Activated T-helper 1 cell treated with anti-CD3 and anti-CD28 coated beads, Interleukin-2, amount 50 U/mL, for 16 hours (primary cell): ENCODE measurements at places on chromosomes 4 and X.

DNA sequence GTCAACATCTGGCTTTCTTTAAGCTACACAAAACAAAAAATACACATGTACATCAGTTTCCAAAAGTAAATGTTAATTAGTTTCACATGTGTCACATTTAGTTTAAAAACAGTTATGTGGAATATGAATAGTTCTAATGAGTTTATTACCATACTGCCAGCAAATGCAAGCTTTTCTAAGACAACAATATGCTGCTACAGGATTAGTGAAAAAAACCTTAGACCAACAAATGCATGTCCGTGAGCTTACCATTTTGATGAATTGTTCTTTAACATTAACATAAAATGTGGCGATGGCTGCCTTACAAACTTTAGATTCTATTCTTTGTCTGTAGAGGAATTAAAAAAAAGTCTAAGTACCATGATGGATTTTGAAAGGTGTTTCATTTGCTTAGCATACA is 31.8 kb downstream of the CENPU start:
- no peak for DNase-seq

DNA sequence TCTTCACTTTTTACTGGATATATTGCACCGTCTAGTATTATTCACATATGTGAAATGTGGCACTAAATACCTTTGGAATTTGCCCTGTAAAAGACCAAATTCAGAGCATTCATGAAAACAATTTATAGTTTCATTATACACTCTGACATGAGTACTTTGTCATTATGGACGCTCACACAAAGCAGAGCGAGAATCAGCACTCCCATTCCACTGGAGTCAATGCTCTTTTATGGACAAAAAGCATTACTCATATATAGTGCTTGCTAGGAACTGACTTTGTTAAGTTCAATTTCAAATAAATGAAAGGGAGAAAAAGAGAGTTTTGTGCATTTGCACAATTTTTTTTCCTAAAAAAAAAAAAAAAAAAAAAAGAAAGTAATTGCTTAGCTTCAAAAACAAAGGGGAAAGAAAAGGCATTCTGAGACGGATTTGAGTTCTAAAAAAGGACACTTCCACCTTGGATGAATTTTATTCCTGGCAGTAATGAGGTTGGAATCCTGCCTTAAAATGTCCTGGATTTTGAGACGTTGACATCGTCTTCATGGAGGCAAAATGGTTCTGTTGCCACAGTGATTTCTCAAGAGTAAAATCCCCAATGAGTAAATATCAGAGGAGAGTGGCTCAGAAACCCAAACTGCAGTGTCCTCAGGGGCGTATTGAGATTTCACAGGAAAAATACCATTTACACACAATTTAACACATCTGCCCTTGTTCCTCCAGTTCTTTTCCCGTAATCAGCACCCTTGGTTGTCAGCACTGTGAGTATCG is 34.8 kb downstream of the CCDC149 start:
- DNase-seq, result no peak

- DNase-seq, result no peak
Measured at GRCh38 chrX:129744861-129745321, 6.1 kb downstream of the XPNPEP2 start.

- no peak for DNase-seq
Measured at GRCh38 chrX:45502396-45502795, 301.7 kb upstream of the DIPK2B start.

- DNase-seq, result no peak
Measured at GRCh38 chr4:101232074-101232776, 115.1 kb downstream of the PPP3CA start.

DNA sequence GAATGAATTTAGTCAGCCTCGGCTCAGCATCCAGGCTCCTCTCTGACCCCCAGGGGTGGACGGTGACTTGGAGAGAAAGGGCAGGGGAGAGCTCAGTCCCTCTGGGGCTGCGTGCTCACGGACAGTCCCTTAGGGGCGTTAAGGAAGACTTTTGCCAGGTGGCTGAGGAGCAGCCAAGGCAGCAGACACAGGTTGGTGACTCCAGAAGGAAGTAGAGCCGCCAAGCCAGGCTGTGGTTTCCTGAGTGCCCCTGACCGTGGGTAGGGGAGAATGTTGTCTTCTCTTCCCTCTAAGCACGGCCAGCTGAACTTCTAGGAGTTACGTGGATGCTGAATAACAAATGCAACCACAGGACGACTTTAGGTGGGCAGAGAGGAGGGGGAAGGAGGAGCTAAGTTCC is 91.0 kb upstream of the MTM1 start:
- no peak for DNase-seq

DNA sequence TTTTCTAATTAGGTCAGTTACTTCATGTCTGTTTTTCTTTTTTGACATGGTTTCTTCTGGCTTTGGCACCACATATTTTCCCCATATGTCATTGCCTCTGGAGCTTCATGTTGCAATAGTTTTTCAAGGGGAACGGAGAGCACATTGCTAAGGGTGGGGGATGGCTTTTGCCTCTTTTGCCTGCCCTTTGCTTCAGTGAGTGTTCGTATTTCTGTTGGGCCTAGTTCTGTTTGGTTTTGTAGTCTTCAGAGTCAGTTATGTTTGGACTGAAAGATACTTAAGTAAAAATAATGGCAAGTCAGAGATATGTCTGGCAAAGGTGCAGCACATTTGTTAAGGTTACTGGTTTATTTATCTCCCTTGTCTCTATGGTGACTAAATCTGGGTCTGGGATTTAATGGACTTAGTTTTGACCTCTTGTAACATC is 29.1 kb downstream of the FHL1 start:
- no peak for DNase-seq

DNA sequence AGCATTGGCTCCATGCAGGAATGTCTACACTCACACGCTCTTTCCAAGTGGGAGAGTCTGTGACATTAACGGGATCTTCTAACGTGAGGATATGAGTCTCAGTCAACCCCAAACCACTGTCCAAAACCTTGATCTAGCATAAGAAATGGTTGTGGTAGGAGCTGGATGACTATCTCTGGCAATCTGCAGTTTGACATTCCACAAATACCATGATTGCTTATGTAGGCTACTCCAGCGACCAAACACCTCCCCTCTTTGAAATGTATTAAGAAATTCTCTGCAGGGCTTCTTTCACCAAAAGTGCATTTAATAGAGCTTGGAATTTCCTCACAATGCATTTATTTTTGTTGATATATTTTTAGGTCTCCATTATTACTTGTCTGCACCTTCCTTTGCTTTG is 14.1 kb upstream of the STX18 start:
- DNase-seq, result no peak

- DNase-seq, result no peak
Measured at GRCh38 chr4:184444215-184444952, 30.0 kb downstream of the IRF2 start.

DNA sequence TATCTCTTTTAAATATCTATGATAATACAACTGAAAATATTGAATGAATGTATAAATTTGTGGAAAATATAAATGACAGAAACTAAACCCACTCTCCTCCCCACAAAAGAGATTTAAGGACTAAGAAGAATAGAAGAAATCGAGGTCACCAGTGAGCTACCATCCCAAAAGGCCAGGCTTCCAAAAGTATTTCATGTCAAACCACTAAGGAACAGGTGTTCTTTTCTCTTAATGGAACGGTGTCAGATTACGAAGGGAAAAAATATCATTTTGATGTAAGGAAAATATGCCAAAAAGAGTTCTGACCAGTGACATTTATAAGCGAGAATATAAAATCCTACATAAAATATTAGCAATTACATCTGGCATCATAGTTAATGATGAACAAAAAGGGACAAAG is 13.6 kb upstream of the TCEAL4 start:
- no peak for DNase-seq

GRCh38 chrX:130321550-130321949 is 18.2 kb upstream of the SLC25A14 start:
- no peak for DNase-seq

GRCh38 chrX:106612393-106612763 is 600 bp downstream of the RADX start:
- no peak for DNase-seq

DNA sequence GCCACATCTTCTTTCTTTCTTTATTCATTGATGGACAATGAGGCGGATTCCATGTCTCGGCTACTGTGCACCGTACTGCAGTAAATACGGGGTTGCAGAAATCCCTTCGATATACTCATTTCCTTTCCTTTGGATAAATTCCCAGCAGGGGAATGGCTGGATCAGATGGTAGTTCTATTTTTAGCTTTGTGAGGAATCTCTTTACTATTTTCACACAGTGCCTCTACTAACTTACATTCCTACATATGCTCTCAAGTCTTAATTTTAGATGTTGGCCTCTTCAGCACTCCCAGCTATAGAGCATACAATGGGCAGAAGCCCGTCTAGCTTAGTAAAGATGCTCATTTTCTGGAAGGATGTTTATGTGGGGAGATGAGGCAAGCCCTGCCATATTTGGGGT is 317.4 kb downstream of the ASMT start:
- no peak for DNase-seq

DNA sequence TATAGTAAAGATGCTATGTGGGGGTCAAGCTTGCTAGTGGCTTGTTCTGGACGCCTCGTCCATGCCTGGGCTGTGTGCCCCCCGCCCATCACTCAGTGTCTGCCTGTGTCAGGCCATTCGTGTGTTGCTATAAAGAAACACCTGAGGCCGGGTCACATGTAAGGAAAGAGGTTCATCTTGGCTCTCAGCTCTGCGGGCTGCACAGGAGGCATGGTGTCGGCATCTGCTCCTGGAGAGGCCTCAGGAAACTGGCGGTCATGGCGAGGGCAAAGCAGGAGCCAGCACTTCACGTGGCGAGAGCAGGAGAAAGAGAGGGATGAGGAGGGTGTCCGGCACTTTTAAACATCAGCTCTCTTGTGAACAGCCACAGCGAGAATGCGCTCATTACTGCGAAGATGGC is 25.2 kb downstream of the PIGG start:
- DNase-seq, result no peak

DNA sequence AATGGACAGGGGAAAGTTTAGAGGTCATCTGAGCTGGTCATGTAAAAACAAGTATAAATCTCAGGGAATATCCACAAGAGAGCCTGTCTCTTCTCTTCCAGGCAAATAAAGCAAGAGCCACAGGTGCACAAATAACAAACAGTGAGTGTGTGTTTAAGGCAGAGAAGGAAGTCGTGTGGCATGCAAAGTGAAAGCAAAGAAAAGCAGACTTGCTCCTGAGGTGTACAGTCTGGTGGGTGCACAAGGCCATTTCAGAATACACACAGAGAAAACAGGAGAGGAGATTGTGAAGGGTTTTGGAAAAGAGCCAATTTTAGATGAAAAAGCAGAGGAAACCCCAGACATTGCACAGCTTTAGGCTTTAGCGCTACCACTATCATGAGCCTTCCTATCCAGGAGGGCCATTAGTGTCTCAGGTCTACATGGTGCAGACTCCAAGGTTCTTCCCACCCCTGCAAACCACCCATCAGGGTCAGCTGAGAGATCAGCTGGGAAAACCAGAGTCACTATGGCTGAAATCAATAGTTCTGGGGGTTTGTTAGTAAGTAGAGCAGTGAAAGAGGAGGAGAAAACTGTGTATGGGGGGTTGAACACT is 355.8 kb downstream of the KLHL4 start:
- no peak for DNase-seq

- DNase-seq, result no peak
Measured at GRCh38 chr4:111842336-111842735, 302.9 kb upstream of the FAM241A start.

DNA sequence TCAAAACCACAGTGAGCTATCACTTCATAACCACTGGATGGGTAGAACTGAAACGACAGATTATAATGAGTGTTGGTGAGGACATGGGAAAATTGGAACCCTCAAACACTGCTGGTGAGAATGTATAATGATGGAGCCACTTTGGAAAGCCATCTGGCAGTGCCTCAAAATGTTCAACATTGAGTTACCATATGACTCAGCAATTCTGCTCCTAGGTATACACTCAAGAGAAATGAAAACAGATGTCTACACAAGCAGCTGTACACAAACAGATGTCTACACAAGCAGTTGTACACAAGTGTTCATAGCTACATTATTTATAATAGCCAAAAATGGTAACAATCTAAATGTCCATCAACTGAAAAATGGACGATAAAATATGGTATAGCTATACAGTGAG is 143.9 kb downstream of the PDGFRA start:
- DNase-seq, result no peak

- no peak for DNase-seq
Measured at GRCh38 chrX:43581167-43581566, 74.9 kb upstream of the MAOA start.

DNA sequence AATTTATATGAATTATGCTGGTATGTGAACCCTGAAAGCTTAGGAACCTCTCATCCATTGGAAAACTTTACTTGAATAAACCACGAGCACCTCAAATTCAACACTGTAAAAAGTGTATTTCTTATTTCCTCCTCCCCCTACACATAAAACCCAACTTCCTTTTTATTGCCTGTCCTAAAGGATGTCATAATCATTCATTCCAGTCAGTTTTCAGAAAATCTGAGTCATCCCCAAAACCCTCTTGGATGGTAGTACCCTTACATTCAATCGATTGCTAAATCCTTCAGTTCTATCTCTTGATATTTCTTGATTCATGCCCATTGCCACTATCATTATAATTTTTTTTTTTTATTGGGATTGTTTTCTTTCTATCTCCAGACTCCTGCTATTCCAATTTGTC is 91.1 kb upstream of the ATP8A1 start:
- DNase-seq, result no peak

DNA sequence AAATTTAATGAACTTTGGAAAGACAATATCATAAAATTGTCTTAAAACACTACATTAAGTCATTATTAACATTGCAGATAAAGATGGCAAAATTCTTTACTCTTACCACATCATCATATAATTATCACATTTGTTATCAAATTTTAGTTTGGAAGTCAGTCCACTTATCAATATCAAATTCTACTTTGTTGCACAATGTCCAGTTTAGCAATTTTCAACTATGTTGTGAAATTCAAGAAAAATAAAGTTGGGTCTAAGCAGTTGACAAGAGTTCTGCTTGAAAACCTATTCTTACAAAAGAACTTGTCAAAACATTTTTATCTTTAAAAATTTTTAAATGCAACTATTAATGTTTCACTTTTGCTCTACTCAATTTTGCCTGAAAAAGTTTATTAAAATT is 44.7 kb upstream of the TET2 start:
- no peak for DNase-seq
